ENCODE measurements at places on chromosomes 11 and 22.

DNA sequence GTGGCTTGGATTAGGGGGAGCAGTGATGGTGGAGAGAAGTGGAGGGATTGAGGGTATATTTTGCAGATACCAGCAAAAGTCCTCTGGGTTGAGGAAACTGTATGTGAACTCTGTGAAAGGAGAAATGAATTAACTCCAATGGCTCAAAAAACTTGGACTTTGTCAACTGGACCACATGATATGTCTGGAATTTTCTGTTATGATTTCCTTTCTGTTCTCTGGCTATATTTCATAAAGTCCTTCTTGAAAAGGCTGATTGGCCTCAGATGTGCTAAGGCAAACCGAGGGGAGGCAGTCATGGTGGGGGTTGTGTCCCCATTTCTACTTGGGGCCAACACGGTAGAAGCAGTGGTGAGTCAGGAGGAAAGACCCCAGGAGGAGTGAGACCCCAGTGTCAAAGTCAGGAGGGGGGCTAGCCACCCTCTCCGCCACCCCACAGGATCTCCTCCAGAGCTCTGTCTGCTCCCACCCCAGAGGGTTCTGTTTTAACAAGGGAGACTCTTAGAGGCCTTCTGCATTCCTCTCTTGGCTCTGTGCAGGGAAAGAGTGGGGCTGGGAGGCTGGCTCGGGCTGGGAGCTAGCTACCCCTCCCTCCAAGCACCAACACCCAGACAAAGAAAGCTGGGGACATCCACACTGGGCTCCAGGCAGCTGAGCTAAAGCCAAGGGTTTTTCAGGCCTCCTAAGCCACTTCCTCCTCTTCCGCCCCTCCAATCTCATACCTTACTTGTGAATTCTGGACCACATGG, 13.8 kb downstream of the CHRDL2 start:
- DNase-seq = no peak

- DNase-seq = no peak
These were observed 257.7 kb upstream of the PLET1 start for GRCh38 chr11:112518371-112518770.

DNA sequence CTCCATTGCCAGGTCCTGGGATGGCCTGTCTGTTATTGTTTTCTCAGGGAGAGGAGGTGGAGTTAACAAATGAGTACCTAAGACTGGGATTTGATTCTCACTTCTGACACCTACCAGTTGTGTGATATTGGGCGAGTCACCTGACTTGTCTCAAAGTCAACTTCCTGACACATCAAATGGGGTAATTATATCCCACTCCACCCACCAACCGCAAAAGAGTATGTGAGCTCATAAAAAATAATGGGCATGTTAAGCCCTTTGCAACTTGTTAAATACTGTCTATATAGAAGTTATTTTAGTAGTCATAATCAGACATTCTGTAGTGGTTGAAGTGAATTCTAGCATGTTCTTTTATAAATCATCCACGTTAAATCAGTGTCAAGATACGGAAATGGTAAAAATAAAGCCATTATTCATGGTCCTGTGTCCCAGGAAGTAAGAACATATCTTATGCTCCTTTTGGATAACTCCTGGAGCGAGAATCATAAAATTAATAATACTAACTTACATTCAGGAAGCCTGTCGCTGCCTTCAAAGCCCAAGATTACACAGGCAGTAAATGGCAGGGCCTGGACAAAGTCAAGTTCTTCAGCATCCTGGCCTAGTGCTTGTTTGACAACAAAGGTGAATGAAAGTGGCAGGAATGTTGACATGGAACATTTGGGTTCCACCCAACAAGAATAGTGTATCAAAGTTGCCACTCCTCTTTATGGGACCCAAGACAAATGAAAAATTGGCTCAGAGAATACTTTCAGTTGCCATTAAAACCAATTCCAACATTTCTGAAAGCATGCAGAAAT, 54.3 kb downstream of the SYTL2 start:
- DNase-seq = no peak

DNA sequence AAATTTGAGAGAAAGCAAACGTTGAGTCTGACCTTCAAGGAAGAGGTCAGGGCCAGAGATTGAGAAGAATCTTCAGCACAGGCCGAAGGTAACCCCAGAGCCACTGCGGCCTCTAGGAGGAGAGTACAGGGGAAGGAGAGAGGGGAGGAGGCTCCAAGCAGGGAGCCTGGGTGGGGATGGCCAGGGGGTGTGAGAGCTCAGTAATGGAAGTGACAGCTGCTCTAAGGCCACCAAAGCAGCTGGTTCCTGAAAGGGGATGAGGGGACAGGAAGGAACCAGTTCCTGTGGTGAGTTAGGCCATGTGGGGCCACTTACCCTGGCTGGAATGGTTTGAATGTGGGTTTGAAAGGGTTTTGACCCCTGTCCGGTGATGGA, 46.1 kb downstream of the PISD start:
- DNase-seq = no peak

DNA sequence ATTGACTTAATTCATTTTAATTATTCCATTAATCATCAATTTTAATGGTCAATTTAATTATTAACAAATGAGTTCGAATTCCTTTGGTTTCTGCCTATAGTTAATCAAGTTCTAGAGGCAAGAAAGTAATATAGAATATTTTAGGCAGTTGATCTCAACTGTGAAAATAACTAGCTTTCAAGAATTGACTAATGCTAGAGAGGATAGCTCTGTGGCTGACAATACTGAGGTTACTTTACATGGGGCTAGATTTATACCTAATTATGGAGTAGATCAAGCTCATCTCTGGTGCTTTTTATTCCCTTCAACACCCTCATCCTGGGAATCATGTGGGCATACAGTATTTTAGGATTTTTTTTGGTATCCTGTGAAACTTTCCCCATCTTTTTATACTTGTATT, 259.4 kb downstream of the GRM5 start:
- no peak for DNase-seq

DNA sequence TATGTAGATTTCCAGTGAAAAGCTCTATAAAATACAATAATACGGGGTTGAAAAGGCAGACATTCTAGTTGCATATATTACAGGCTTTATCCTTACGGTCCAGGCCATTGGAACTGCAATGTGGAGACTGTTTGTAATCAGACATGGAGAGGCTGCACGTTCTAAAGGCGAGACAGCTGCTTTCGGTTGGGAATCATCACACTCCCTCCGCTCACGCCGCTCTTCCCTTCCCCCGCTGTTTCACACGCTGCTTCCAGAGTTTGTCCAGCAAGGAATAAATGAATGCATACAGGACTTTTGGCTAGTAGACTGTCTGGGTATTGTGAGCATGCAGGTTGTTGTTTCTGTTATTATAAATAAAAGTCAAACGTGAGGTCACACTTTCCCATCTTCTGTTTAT, 13.5 kb upstream of the EFCAB6 start:
- no peak for DNase-seq

DNA sequence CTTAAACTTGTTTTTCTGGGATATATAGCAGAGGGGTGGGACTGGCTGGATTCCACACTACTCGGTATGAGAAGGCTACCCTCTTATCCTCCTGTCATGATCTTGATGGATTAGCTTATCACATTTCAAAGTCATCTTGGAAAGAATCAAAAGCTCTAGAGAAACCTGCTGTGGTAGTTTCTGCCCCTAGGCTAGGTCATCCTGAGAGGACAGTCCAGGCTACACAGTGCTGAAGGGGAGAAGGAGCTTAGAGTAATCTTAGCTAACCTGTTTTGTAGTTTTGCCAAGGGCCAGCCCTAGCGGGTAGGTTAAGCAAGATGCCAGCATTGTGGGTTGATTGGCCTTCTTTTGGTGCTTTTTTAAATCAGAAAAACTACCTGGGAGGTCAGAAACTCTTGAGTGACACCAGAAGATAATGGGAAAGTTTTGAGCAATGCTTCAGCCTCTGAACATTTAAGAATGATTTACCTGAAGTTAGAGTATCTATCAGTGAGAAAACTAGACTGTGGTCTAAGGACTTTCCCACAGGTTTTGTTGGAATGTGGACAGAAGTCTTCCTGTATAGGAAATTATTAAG, 21.3 kb downstream of the PIWIL4 start:
- DNase-seq = no peak

- no peak for DNase-seq
These were observed 597 bp upstream of the PLXNB2 start for GRCh38 chr22:50307890-50308596.
